NCI-H524 treated with DMSO at 0.1 percent for 48 hours (cell line): ENCODE measurements at places on chromosomes 7 and 10.

GRCh38 chr7:79420464-79420863 is 33.0 kb downstream of the MAGI2 start:
- DNase-seq: no peak

DNA sequence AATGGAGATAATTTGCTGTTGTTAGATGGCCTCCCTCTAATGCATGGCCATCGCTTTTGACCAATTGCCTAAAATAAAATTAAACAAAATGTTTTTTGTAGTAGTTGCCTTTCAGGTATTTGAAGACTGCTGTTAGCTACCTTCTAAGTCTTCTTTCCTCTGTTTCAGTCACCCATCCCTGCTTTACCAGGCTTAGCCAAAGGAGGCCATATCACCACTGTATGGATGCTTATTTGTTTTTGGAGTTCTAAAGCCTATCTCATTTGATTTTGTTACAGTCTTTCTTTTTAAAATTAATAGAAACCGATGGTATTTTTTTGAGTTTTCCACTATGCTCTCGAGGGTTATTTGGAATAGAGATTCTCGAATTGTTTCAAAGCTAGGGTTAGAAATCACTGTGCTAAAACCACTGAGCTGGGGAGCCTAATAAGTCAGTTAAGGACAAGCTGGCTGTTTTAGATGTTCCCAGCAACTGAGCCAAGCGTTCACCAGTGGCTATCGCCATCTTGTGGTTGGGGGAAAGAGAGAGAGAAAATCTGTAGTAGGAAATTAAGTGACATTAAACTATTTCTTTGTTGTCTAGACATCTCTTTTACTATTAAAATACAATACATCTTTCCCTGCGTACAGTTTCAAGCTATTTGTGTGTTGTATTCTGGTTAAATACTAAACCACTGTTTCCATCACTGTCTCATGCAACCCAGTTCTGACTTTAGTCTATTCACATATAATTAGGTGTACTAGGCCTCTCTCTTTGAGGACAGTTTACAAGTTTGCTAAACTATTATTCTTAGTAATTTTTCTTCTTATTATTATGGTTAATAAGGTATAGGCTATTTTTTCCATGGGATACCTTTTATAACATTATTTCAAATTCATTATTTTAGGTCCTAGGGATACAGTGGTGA is 52.2 kb downstream of the GPR158 start:
- no peak for DNase-seq

- peak; percentile 15 for DNase-seq
Observed at GRCh38 chr7:105896407-105896911, 20.1 kb upstream of the ATXN7L1 start.

GRCh38 chr7:78225534-78225933 is 427.0 kb downstream of the PHTF2 start:
- DNase-seq: no peak

DNA sequence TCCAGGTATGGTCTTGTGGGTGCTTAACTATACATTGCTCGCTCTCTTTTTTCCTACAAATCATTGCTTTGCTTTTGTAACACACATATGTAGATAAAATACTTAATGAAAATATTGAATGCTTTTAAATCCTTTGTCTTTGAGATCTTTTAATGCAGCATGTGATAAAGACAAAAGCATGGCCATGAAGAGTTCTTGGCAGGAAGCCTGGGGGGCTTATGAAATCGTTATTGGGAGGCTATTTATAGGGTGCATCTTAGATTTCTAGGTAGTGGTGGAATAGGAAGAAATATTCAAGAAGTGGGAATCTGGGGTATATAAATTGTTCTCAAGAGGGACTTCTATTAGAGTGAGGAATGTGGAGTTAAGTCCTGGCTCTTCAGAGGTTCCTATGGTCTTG is 21.9 kb downstream of the UBE2D1 start:
- no peak for DNase-seq

DNA sequence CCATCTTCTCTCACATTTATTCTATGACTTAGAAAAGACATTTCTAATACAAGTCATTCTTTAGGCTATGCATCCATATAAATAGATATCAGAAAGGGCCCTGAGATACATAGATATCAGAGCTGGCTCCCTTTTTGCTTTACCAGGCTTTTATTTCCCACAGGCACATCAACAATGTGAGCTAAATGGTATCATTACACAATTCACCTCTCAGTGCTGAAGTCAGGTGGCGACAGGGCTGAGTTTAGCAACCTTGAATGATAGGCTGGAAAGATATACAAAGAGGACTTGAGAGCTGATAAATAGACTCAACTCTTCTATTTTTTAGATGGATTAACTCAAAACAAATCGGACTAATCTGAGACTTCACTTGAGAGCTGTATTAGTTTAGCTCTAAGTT is 189.2 kb upstream of the COL1A2 start:
- DNase-seq: no peak

- DNase-seq: no peak
Observed at GRCh38 chr10:96411716-96412320, 53.0 kb upstream of the OPALIN start.

DNA sequence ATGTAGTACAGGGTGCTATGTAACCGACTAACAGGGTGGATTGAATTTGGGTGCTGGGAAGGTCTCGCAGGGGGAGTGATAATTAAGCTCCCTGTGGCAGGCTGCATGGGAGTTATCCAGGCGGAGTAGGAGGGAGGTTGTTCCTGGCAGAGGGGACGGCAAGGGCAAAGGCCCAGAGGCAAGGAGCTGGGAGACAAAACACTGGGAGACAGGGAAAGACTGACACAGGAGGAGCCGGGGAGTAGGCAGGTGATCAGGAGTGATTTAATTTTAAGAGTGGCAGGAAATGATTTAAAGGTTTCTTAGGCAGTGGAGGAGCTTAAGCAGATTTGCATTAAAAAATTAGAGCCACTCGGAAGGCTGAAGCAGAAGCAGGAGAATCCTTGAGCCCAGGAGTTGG is 40.7 kb upstream of the LEP start:
- DNase-seq: no peak

DNA sequence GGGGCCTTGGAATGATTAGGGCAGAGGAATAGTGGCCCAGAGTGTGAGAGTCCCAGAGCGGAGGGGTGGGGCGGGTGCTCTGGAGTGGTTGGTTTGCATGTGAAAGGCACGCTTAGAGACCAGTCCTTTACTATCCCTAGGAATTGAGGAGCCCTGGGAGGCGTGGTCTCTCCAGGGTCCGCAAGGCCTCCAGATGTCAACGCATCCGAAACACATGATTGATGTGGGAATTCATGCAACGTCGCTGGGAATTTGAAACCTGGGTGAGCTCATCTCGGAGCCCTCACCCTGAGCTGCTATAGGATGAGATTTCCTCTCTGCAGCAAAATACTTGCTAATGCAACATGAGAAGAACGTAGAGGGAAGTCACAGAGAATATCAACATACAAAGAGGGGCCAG is 51.2 kb downstream of the NPTX2 start:
- peak; percentile 17 for DNase-seq

GRCh38 chr7:30196408-30196807 is 61.6 kb downstream of the MTURN start:
- DNase-seq: no peak

DNA sequence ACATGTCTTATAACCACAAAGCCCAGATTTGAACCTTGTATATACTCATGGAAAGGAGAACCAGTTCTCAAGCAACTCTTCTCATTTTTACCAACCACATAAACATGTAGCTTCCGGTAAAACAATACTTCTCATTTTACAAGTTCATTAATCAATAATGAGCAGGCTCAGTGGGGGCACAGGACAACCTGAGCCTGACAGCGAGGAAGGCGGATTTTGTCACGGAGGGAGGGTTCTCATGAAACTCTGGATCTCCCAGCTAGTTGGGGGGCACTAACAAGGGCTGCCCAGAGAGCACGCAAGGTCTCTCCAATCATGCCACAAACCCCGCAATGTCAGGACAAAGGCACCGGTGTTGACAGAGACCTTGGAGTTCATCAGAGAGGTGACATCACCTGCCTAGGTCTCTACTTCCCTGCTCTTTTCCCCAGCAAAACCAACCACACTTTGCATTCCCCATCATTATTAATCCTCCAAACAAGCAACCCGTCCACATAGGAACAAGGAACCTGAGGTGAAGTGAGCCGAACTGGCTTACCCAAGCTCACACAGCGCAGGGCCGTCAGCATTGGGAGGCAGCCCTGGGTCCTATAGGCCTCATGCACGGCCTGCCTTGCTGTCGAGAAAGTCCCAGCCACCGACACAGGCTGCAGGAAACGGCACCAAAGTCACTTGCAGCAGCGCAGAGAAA is 192.1 kb upstream of the KLF14 start:
- no peak for DNase-seq

GRCh38 chr10:88138319-88138848 is 275.0 kb downstream of the PTEN start:
- DNase-seq: no peak

DNA sequence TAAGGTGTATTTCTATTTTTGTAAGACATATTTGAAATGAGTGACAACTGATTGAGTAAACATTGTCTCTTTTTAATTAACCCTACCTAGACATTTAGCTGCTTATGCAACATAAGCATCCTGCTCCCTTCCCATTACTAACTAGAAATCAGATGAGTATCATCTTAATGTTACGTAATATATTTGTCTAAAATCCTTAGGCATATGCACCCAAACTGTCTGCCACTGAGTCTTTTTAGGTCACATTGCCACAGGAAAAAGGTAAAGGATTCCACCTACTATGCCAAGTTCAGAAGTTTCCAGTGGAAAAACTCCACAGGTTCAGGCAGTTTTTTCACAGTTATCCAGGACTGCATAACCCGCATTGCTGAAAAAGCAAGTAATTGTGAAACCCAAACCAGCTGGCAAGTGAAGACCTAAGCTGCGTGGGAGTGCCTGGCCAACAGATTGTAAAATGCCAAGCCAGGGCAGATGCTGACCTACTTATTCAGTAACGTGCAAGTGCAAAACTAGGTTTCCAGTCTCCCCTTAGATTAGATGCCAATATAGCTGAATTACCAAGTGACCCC is 983.7 kb downstream of the GATA3 start:
- peak; percentile 20 for DNase-seq

DNA sequence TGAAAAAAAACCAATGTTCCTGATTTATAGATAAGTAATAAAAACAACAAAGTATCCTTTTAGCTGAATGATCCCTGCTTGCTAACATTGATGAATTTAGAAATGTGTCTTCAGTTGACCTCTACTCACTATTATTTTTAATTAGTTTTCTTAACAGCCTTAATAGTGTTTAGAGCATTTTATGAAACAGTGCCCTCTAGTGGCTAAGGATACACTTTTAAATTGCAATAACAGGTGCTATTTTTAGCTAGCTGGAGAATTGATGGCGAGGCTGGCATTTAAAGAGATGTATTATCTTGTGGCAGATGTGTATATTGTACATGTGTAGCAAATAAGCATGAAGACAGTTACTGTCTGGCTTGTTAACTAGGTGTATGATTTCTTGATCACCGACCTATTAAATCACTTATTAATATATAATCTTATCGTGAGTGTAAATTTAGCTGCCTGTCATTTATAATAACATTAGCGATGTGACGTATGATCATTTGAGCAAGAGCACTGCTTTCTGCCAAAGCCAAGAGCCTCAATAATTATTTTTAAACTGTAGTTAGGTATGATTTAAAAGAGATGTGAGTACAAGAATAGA is 451.9 kb downstream of the DPP6 start:
- DNase-seq: peak; percentile 52

DNA sequence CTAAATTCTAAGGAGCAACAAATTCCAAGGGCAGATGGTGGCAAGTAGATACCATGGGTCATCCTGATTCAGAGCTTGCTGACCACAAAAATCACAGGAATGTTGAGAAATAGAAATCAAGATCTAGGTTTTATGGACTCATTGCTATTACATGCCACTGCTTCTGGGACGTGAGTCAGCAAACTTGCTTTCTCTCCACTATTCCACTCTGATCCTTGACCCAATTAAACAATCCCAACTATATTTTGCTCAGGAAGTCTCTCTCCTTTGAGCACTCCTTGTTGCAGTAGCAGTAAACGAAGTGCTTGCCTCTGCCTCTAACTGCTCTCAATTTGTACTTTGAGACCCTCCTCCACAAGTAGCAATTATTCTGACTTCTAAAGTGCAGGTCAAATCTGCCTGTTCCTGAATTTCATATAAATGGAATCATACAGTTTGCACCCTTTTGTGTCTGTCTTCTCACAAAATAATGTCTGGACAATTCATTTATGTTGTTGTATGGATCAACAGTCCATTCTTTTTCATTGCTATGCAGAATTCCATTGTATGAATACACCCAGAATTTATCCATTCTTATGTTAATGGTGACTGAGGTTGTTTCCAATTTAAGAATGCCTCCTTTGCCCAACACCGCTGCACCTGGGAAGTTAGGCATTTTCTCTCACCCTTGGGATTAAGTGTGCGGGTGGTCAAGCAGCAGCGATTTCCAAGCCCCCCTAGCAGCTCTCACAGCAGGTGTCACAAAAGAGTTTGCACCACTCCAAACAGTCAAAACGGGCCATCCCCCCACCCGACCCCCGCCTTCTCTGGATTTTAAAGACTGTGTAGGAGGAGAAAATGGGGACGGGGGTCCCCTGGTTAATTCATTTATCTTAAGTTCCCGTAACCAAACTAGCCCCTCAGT is 35.9 kb downstream of the ACSM6 start:
- DNase-seq: no peak

DNA sequence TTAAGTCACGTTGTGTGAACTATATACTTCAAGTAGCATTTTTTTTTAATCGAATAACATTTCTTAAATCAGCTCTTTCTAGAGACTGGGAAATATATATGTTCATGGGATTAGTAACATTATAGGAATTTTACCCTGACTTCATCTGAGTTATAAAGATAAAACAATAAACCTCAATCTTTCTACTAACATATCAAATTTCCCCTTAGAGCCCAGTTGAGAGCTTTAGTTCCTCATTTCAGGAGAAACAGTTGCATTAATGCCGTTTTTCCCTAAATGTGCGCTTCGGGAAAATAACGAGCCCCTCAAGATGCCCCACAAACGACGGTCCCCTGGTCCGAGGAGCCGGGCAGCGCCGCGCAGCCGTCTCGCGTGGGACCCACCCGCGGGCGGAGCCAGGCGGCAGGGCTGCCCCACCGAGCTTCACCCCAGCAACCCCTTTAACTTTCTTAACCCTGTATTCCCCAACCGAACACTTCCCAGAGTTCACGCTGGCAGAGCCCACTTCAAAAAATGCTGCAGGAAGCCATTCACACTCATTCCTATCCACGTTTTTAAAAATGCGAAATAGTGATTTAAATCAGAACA is 152.5 kb upstream of the YAE1 start:
- no peak for DNase-seq

DNA sequence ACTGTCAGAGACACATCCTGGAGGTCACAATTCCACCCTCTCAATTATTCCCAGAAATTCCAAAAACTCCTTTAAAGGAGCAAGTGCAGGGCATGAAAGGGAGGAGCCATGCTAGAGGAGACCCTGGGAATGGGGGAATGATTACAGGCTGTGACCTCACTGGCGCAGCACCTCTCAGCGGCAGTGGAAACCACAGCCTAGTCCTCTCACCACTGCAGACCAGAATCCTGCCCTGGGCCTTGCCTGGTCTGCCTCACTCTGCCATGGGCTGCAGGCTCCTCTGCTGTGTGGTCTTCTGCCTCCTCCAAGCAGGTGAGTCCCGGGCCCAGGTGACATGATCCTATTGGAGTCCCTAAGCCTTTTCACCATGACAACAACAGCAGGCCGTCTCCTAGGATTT is 50.5 kb upstream of the PRSS58 start:
- DNase-seq: no peak
